Stimulated activated CD8-positive, alpha-beta memory T cell treated with anti-CD3 and anti-CD28 coated beads, Interleukin-2, amount 100 ng/mL, for 1 hour (primary cell): ENCODE measurements at places on chromosomes 2 and 18.

- no peak for DNase-seq
Measured at GRCh38 chr2:152961351-152961750, 242.9 kb downstream of the ARL6IP6 start.

DNA sequence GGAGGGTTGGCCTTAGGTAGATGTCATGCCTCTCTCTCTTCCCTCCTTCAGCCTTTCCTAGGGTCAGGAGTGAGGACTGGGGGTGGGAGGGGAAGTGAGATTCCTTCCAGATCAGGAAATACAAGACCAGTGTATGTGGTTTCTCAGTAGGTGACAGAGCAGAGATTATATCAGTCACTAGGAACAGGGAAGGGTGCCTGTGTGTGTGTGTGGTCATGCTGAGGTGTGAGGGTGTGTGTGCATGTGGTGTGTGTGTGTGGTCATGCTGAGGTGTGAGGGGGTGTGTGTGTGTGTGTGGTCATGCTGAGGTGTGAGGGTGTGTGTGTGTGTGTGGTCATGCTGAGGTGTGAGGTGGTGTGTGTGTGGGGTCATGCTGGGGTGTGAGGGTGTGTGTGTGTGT lies 259.8 kb downstream of the LOXHD1 start:
- no peak for DNase-seq

- no peak for DNase-seq
Measured at GRCh38 chr18:3970929-3971328, 484.2 kb downstream of the DLGAP1 start.

DNA sequence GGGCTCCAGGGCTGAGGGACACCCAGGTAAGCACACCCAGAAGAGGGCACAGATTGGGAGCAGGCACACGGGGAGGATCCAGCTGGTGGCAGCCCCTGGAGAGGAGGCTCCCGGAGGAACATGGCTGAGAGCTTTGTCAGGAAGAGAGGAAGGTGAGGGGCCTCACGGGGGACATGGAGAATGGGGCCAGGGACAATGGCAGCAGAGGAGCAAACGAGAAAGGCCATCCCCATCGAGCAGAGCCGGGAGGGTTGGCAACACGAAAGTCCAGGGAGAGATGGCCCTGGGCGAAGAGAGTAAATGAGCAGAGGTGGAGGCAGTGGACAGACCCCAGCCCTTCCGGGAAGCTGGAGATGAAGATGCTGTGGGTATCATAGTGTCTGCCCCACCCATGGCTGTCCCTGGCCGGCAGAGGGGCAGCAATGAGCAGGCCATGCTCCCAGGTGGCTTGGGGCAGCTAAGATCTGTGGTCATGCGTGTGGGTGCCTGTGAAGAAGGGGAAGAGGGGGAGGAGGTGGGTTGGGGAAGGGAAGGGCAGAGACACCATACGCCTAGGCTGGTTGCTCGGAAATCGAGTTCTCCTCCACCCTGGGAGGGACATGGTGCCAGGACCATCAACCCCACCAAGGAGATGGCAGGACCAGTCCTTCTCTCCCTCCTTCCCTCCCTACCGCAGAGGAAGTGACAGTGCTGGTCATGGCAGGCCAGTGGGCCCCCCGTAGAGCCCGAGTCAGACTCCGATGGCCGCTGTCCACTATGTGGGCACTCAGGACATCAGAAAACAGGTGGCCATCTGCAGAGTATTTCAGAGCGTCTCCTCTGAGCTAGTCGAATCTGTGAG lies 191.7 kb downstream of the NDUFA10 start:
- DNase-seq, result no peak
